NCI-H1694 (cell line): ENCODE measurements at places on chromosomes 6 and 20.

DNA sequence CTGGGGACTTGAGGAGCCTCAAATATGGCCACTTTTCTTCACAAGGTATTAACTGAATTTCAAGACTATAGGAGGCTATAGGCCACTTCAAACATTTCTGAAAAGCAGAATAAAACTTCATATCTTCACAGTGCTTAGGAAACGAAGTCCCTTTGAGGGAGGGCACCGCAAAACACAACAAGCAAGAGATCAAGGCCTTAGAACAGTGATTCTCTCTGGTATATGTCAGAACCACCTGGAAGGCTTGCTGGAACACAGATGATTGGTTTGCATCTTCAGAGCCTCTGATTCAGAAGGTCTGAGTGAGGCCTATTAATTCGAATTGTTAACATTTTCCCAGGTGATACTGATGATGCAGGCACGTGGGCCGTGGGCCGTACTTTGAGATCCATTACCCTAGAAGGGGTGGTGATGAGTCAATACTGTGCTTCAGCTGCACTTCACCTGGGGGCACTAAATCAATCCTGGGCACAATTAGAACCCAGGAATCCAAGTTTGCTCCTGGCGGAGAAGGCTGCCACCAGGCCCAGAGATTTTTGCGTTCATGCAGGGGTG lies 10.7 kb downstream of the SUN5 start:
- DNase-seq, result no peak

DNA sequence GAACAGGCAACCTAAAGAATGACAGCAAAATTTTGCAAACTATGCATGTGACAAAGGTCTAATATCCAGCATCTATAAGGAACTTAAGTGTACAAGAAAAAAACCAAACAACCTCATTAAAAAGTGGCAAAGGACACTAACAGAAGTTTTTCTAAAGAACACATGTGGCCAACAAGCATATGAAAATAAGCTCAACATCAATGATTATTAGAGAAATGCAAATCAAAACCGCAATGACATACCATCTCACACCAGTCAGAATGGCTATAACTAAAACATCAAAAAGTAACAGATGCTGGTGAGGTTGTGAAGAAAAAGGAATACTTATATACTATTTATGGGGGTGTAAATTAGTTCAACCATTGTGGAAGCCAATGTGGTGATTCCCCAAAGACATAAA lies 5.5 kb downstream of the RFPL4B start:
- DNase-seq, result no peak

DNA sequence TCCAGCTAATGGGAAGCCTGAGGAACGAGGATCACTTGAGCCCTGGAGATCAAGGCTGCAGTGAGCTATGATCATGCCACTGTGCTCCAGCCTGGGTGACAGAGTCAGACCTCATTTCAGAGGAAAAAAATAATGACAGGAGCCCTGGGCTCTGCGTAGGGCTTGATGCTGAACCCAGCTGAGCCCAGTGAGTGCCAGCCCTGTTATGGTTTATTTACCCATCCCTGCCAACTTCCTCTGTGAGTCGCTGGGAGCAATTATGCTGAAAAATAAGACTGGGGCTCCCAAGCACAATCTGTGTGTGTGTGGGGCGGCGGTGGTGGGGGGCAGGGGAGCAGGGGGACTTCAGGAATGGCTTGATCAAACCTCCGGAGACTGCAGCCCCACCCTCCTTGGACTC lies 75.9 kb upstream of the PMEPA1 start:
- no peak for DNase-seq

- DNase-seq, result no peak
These were observed 638 bp downstream of the BLCAP start for GRCh38 chr20:37526839-37527637.

- no peak for DNase-seq
These were observed 9.9 kb downstream of the BAG2 start for GRCh38 chr6:57182017-57182432.

DNA sequence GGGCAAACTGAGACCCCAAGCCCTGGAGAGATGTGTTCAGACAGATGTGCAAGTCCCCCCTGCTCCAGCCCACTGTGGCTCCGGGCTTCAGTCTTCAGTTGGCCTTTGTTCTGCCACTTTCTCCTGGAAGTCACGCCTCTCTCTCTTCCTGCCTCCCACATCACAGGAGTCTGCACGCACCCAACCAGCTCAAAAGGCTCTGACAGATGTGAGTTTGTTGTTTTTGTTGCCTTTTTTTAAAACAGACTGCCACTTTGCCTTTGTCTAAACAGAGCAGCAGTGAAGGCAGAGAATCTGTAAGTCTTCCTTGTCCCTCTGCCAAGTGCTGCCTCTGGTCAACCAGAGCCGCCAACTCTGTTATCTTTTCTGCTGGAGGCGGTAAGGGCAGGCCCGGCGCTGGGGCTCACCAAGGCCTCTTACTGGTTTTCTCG lies 149.7 kb downstream of the TFAP2C start:
- DNase-seq, result no peak

- DNase-seq, result no peak
These were observed 72.6 kb downstream of the TFAP2B start for GRCh38 chr6:50891290-50891689.

DNA sequence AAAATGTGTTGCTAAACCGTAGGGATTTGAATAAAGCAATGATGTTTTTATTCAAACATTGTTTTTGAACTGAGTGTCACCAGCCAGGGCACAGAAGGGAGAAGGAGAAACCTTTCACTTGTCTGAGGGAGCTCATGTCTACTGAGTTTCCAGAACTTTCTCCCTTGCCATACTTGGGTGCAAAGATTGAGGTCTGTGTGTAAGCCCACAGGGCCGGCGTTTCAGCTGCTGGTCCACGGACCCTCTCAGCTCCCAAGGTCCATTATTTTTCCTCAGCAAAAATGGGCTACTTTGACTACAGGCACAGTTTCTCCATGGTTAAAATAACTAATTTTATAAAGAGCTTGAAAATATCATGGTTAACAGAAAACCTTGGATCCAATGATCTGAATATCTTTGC lies 32.6 kb downstream of the PSMG4 start:
- no peak for DNase-seq

- no peak for DNase-seq
These were observed 47.5 kb upstream of the PROKR2 start for GRCh38 chr20:5364136-5364821.

DNA sequence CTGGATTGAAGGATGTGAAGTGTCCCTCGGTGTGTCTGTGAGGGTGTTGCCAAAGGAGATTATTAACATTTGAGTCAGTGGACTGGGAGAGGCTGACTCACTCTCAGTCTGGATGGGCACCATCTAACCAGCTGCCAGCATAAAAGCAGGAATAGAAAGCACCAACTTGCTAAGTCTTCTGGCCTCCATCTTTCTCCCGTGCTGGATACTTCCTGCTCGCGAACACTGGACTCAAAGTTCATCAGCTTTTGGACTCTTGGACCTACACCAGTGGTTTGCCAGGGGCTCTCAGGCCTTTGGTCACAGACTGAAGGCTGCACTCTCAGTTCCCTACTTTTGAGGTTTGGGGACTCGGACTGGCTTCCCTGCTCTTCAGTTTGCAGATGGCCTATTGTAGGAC lies 220.3 kb upstream of the LRFN2 start:
- DNase-seq, result no peak

- no peak for DNase-seq
These were observed 608.4 kb upstream of the AGPAT4 start for GRCh38 chr6:161882196-161882765.

- no peak for DNase-seq
These were observed 16.3 kb downstream of the ACSS2 start for GRCh38 chr20:34892671-34893070.

DNA sequence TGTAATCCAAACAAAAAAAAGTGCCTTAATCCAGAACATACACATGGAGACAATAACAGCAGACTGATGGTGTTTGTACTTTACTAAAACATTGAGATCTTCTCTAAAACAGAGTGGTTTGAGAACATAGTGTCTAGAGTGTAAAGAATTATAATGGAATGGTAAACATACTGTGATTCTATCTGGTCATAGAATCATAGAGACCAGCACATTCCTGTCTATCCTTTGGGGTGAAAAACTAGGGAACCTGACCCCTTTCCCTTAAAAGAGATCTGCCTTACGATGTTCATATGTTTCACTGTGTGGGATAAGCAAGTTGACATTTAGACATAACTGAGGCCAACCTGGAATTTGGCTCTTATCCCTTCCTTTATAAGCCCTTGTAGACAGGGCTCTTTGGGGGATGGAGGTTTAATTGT lies 55.7 kb downstream of the TRMT11 start:
- no peak for DNase-seq

DNA sequence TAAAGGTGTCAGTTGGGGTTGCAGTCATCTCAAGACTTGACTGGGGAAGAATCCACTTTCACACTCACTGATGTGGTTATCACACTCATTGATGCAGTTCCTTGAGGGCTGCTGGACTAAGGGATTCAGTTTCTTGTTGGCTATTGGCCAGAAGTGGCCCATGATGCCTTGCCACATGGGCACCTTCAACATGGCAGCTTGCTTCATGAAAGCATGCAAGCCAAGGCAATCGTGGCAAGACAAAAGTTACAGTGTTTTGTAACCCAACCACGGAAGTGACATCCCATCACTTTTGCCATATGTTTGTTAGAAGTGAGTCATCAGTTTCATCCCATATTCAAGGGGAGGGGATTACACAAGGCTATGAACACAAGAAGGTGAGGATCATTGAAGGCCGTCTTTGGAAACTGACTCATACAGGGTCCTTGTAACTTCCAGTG lies 3.8 kb upstream of the RANBP9 start:
- DNase-seq, result no peak

DNA sequence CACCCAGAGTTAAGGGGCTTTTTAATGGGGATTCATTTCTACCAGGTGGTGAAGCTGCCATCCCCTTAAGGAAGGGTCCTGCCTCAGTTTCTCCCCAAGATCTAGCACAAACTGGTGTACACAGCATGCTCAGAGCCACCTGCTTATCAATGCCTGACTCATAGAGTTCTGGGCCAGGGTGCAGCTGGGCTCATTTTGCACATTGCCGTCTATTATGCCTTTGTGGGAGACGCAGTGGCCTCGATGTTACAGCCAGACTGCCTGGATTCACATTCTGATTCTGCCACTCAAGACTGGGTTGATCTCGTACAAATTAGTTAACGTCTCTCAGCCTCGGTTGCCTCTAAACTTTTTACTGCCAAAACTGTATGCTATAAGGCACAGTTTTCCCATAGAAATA lies 365.7 kb downstream of the ZFAND3 start:
- DNase-seq, result no peak

DNA sequence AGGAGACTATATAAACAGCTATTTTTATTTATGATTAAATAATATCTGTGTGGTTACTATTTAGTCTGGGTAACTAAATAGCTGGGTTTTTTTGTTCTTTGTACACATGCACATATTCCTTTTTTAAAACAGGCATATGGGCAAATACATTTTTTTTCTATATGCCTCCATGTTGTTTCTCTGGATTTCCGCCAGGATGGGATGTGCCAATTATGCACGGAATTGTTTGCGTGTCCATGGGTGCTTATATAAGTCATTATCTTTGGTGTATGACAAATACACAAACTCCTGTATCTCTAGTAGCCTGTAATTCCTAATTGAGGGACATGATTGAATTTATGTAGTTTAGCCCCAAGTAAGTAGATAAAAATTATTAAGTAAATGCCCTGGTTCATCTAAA lies 226.9 kb downstream of the BCKDHB start:
- no peak for DNase-seq

DNA sequence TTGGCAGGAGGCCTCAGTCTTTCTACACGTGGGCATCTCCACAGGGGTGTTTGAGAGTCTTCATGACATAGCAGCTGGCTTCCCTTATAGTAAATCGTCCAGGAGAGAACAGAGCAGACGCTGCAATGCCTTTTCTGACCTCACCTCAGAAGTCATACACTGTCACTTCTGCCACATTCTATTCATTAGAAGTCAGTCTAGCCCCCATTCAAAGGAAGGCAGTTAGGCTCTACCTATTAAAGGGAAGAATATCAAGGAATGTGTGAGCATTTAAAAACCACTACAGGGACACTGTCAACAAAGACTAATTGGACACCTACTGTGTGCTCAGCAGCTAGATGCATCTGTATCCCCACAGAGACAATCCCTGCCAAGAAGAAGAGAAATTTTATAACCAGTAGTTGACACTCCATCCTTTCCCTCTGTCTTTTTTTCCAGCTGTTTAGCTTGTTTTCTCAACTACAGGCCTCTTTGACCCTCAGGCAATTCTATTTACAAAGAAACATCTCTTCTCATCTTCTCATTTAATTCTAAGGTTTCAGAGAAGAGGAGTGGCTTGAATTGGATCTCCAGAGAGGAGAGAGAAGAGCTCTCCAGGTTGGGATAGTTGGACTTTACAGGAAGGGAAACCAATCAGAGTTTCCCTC lies 18.6 kb downstream of the ARMC12 start:
- DNase-seq, result no peak

- no peak for DNase-seq
These were observed 114.5 kb upstream of the EDN1 start for GRCh38 chr6:12175626-12176025.

DNA sequence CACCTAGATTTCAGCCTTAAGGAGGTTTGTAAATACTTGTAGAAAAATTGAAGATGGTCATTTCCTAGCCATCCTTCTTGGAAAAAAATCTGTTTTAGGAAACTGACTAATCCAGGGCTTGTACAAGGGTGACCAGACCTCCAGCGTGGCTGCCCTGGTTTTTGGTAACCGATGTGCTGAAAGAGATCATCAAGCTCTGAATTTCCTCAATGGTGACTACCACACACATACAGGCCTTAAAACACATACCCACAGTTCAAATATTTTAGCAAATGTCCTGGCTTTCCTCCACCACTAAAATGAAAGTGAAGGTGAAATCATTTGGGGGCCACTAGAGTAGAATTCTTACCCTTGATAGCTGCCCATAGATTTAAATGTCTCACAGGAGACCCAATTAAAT lies 215.3 kb upstream of the SUPT3H start:
- DNase-seq, result no peak

GRCh38 chr6:125637207-125637606 lies 112.2 kb upstream of the HEY2 start:
- no peak for DNase-seq

DNA sequence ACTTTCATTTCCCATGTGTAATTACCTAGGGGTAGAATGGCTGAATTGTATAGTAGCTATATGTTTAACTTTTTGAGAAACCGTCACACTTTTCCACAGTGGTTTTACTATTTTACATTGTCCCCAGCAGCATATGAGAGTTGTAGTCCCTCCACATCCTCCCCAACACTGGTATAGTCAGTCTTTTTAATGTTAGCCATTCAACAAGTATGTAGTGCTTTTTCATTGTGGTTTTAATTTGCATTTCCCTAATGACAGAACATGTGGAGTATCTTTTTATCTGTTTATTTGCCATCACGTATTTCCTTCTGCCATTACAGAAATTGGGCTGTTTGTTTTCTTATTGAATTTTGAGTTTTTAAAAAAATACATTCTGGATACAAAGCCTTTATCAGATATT lies 148.4 kb downstream of the CARMIL1 start:
- DNase-seq, result no peak

GRCh38 chr6:109121411-109121810 lies 26.1 kb downstream of the CEP57L1 start:
- DNase-seq, result no peak

DNA sequence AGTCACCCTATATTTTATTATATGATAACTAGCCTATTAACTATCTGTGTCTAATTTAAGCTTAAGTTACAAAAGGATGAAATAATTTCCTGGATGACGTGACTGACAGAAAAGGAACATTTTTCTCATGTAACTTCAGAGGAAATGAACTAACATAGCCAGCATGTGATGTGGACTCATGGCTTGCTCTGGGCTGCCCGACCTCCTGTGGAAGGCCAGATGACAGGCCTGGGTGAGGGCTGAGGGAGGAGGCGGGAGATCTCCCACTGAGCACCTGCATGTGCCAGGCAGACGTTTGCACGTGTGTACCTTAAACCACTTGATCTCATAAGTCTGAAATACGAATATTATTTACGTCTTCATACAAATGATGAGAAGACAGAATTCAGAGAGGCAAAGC lies 321.1 kb downstream of the SYNE1 start:
- no peak for DNase-seq
